ENCODE measurements at places on chromosomes 2 and 18.

- DNase-seq: no peak
Observed at GRCh38 chr18:56240405-56240804, 398.0 kb downstream of the TXNL1 start.

DNA sequence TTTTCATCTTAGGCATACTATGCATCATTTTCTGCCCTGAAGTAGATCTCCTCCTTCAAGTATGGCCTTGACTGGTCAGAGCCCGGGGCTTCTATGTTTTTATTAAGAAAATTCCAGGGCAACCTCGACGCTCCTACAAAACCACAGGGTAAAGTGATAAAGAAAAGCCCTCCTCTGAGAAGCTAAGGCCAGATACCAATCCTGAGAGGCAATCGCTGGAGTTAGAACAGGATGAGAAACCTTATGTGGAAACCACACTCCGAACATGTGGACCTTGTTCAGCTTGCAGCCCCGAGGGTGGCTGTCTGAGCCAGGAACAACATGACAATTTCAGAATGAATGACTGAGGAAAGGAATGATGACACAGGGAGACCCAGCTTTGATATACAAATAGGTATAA, 35.6 kb downstream of the RMC1 start:
- no peak for DNase-seq

DNA sequence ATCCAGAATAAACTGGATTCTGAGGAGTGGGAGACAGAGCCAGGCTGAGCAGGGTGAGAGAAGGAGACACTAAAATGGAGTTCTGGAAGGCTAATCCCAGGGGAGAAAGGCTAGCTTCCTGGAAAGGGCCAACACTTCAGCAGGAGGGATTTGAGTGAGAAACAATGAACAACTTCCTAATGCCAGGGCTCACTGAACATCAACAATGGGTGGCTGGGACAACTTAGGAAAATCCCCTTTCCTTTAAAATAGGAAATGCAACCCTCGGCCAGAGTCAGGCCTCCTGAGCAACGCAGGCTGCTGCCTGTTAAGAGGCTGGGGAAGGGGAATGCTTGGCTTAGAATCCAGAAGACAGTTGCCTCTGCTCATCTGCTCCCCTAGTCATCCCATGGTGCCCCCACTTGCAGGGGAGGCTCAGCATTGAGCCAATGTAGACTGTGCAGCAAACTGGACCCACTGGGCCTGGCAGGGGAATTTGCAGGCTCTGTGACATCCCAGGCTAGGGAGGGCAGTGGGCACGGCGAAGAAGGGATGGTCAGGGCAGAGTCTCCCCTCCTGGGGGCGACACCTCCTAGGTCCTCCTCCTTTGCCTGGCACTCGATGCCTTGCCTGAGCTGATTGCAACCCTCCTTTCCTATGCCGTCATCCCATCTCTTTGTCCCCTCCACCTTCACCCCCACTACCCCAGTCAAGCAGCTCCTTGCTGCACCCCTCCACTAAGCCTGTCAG, 182.5 kb downstream of the TNS1 start:
- no peak for DNase-seq

- DNase-seq: peak; percentile 68
Observed at GRCh38 chr18:2994603-2995432, 18.1 kb downstream of the LPIN2 start.
